ENCODE measurements at places on chromosomes 3 and 15.

DNA sequence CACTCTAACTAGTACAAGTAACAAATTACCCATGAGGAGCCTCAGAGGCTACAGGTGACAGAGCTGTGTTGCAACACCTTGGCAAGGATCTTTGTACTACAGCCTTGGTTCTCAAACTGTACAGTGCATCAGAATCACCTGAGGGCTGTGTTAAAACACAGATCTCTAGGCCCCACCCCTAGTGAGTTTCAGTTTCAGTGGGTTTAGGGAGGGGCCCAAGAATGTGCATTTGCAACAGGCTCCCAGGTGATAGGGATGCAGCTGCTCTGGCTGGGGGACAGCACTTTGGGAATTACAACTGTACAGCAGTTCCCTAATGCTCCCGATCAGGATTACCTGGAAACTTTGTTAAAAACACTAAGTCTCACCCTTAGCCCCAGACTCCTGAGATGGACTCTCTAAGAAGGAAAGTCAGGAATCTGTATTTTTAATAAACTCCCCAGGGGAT is 66.1 kb upstream of the NR2F2 start:
- DNase-seq = no peak

DNA sequence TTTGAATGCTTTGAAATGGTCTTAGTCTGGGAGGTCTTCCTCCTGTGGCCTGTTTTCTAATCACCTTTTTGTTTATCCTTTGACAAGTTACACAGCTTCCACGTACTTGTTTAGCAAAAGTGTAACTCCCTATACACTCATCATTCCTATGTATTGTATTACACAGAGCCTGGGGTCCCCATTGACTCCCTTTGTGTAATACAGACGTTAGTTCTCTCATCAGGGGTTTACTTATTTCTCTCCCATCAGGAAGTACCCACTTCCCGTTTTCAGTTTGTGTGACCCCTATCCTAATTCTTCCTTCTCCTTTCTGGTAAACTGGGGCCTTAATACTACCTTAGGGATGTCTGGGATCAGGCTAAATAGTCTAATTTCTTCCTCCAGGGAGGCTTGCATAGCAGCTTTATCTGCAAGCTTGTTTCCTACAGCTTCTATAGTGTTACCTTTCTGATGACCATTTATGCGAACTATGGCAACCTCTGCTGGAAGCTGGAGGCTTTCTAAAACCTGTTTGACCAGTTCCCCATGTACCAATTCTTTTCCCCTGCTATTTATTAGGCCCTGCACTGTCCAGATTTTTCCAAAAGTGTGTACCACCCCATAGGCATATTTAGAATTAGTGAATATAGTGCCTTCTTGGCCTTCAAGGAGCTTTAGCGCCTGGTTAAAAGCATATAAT is 22.4 kb downstream of the ARL8B start:
- DNase-seq = no peak

DNA sequence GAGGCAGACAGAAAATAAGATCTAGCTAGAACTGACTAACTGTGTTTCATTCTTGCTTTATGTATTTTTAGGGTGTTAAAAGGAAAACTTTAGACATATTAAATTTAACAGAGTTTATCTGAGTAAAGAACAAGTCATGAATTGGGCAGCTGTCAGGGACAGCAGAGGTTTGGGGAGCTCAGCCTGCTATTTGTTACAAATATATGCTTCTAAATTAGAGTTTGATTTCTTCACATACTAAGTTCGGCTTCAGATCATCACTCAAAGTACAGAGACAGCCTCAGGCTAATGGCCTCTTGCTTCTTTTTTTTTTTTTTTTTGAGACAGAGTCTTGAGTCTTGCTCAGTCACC is 21.9 kb downstream of the EFCC1 start:
- no peak for DNase-seq

- DNase-seq = no peak
Measured at GRCh38 chr3:72744330-72744729, 103.9 kb downstream of the SHQ1 start.

DNA sequence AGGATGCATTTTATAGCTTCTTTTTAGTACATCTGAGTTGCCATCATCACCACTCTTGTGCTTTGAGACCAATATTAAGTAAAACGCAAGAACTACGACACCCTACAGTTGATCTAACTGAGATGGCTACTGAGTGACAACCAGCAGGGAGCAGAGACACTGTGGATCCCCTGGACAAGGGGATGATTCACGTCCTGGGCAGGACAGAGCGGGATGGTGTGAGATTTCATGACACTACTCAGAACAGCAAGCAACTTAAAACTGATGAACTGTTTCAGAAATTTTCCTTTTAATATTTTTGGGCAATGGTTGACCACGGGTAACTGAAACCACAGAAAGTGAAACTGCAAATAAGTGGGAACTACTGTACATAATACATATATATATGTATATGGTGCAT is 299.2 kb downstream of the ADAMTS17 start:
- peak; percentile 58 for DNase-seq

- DNase-seq = no peak
Measured at GRCh38 chr3:15409239-15409638, 18.1 kb downstream of the METTL6 start.

DNA sequence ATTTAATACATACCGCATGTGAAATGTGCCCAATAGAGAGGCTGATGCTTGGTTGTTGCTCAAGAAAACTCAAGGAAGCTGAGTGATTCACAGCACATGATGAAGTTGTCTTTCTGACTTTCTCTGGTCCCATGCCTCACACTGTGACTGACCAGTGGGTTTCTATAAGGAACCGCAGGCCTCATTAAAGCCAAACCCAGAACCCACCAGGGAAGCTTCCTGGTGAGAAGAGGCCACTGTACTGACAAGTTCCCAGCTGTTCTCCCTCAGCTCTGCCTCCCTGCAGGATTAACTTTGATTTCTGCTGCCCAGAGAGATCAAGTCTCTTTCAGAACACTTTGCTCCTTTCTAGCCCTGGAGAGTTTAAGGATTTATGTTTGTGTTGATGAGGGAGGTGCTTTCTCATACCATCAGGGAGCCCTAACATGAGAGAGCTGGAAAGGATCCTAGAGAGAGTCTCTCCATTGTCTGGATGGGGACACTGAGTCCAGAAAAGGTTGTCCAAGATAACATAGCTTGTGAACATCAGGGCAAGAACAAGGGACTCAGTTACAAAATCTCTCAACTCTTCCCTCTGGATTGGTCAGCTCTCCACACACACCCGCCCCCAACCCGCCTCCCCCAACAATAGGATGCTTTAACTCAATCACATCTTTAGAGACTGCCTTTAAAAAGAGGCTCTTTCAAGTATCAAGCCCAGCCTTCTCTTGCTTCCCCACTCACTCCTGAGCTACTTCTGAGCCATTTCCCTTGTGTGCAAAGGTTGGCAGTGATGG is 303.2 kb upstream of the TLE3 start:
- no peak for DNase-seq

DNA sequence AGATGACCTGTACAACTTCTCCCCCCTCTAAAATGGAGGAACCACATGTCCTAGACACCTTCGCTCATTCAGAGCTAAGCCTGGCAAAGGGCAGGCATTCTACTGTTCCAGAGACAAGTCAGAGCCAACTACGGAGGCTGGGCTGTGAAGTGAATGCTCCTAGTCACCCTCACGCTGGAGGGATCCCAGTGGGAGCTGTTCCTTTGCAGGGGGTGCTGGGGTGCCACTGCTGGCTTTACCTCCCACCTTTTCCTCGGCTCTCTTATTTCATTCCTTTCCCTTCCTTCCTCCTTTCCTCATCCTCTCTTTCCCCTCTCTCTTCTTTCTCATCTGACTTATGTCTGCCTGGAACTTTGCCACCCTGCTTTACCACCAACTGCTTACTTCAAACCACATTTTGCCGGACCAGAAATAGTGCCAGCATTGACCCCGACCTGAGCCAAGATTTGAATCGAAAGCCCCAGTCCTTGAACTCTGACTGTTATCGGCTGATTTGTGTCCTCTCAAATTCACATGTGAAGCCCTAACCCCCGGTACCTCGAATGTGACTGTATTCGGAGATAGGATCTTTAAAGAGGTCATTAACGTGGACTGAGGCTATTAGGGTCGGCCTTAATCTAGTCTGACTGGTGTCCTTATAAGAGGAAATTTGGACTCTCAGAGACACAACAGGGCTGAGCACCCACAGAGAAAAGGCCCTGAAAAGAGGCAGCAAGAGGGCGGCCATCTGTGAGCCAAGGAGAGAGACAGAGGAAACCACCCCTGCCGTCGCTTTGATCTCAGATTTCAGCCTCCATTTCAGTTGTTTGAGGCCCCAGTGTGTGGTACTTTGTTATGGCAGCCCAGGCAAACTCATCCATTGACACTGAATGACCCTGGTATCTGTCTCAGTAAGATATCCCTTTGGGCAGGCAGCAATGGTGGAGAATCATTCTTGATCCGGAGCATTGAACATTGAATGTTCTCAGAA is 31.3 kb upstream of the TBC1D21 start:
- DNase-seq = no peak

- DNase-seq = no peak
Measured at GRCh38 chr3:57555306-57555705, 768 bp upstream of the PDE12 start.

DNA sequence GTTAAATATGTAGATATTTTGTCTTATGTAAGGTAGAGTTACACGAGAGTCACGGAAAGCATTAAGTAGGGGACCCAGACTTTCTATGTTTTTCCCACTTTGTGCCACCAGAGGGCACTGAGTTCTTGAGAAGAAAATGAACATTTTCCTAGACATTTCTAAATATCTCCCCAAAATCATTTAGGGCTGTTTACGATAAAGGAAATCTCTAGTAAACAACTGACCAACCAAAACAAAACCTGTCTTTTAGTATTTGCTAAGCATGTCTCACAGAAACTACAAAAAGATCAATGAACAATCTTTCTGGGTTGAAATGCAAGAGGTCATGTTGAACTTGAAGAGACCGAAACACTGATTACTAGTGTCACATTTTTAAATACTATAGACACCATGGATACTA is 16.1 kb downstream of the POU1F1 start:
- peak; percentile 65 for DNase-seq

- no peak for DNase-seq
Measured at GRCh38 chr3:126667631-126668449, 12.9 kb upstream of the TXNRD3 start.

DNA sequence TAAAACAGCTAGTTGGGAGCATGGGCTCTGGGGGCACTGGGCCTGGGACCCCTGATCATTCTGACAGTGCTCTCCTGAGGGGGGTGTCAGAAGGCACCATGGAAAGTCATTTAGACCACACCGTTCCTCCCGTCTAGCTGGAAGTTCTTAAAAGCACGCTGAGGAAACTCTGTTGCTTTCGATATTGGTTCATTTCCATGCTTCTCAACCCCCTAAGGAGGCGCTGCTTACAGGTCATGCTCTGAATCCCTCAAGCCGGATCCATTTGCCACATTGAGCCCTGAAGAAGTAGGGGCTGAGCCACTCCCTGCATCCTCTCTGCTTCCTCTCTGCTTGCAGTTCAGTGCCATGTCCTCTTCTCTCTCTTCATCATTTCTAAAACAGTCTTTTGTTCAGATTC is 187.2 kb downstream of the CACNA2D3 start:
- DNase-seq = no peak

- peak; percentile 55 for DNase-seq
Measured at GRCh38 chr15:88663141-88663621, 24.4 kb downstream of the ISG20 start.

- DNase-seq = no peak
Measured at GRCh38 chr3:119632829-119633228, 27.6 kb downstream of the POPDC2 start.

- DNase-seq = no peak
Measured at GRCh38 chr15:70832176-70832575, 21.8 kb downstream of the LARP6 start.

GRCh38 chr3:128515-129172 is 67.9 kb upstream of the CHL1 start:
- DNase-seq = no peak

DNA sequence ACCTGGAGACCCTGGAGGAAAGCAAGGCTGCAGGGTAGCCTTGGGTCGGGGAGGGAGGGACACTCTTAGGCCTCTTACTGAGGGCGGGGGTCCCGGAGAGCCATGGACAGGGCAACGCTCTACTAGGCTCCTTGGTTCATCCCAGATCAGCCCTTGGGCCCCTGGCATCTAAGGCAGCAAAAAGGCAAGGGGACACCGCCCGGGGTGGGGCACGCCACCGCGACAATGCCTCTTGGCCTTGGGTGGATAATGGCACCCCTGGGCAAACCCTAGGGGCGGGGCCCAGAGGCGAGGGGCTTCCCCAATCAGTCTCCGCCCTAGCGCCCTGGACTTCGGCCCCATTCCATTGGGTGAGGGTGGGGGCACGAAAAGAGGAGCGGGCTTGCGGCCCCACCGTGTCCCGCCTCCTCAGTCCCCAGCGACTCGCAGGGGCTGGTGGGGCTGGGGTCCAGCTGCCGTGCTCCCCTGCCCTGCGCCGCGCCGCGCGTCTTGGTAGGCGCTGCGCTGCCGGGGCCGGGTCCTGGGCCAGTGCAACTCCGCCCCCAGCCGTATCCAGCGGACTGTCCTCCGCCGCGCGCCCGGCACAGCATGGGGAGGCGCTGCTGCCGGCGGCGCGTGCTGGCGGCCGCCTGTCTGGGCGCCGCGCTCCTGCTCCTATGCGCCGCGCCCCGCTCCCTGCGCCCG is at the start of gene CHST13:
TSS of gene CHST13 (plus strand) at position 411 of the 684 bp plus-strand sequence. CDS start at position 589, 178 bp downstream.
- DNase-seq = peak; percentile 58

DNA sequence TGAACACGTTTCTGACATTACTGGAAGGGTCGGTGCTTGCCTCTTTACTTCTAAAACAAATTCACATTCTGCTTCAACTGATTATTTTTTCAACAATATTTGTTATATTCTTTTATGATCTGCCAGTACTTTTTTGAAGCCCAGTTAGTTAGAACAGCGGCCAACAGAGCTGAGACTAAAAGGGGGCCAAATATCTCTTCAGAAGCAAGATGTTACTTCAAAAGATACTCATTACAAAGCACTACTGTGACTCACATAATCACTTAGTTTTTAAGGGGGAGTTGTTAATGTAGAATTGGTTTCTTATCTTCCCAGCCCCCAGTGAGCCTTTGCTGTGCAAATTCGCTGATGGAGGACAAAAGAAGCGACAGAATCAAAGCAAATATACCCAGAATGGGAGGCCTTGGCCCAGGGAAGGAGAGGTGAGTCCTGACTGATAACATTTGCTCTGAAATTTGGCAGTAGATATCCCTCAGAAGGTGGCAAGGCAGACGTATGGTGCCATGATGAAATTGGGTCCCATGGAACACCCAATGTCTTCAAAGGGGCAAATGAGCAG is 587.8 kb downstream of the RBMS3 start:
- DNase-seq = no peak

DNA sequence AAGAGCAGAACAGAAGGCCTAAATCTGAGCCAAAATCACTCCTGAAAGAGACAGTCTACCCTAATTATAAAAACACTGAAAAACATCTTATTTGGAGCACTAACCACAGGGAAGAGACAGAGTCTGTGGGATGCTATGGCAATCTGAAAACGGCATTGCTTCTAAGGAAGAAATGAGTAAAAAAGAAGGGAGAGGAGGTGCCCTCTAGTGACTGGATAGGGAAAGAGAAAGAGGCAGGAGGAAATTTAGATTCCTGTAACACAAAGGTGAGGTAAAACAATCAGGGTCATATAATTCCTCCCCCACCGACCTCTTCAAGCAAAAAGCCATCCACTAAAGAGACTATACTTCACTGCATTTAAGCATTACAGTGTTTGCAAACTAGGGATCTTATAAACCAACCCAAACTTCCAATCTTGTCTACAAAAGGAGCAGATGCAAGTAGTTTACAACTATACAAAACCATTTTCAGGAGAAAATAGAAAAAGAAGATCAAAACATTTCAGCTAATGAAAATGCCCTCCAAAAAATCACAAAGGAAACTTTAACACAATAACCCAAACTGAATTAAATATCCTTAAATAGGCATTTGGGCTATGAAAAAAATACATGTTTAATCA is 32.6 kb downstream of the HACD2 start:
- DNase-seq = peak; percentile 36
